A549 treated with DMSO at 1 μM for 4 hours (cell line): ENCODE measurements at places on chromosomes 7 and 10. TPM values are rescaled to one million over a fixed set of nuclear protein-coding genes. Genes with fewer than 3 reads are reported as not detected.

IQUB gene
- 0.07 to 0.13 TPM (median 0.07 TPM) in 3 of 5 replicates, not detected in the others for total RNA-seq

DKK1 gene
- total RNA-seq = 327 to 386 TPM (median 343 TPM) in 5 replicates

HKDC1 gene
- 17.2 to 25.4 TPM (median 19.1 TPM) in 5 replicates for total RNA-seq

ADGRA1 gene
- 0.03 to 0.07 TPM (median 0.05 TPM) in 4 of 5 replicates, not detected in the other for total RNA-seq

SLC16A9 gene
- 0.07 to 0.17 TPM (median 0.14 TPM) in 5 replicates for total RNA-seq

CFAP58 gene
- total RNA-seq = 0.07 to 0.28 TPM (median 0.11 TPM) in 5 replicates

LRRC4 gene
- total RNA-seq = not detected in 5 replicates

SLC13A1 gene
- not detected in 5 replicates for total RNA-seq

AVL9 gene
- total RNA-seq = 24.7 to 38.0 TPM (median 29.6 TPM) in 5 replicates

TRIM8 gene
- total RNA-seq = 42.0 to 51.5 TPM (median 46.3 TPM) in 5 replicates

KLLN gene
- 0.52 to 0.66 TPM (median 0.64 TPM) in 5 replicates for total RNA-seq
